ENCODE measurements at places on chromosomes 7 and 10.

DNA sequence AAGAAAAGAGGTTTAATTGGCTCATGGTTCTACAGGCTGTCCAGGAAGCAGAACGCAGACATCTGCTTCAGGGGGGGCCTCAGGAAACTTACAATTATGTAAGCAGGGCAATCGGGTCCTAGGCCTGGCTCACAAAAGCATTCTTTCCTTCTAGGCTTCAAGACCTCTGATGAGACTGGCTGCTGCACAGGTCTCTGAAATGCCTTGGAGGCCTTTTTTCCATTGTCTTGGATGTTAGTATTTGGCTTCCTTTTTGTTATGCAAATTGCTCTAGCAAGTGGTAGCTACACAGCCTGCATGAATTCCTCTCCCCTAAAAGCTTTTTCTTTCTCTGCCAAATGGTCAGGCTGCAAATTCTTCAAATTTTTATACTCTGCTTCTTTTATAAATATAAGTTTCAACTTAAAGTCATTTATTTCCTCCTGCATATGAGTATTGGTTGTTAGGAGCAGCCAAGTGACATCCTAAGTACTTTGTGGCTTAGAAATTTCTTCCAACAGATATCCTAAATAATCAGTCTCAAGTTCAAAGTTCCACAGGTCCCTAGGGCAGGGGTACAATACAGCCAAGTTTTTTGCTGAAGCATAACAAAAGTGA is 83.1 kb upstream of the SEMA3A start:
- DNase-seq: no peak

DNA sequence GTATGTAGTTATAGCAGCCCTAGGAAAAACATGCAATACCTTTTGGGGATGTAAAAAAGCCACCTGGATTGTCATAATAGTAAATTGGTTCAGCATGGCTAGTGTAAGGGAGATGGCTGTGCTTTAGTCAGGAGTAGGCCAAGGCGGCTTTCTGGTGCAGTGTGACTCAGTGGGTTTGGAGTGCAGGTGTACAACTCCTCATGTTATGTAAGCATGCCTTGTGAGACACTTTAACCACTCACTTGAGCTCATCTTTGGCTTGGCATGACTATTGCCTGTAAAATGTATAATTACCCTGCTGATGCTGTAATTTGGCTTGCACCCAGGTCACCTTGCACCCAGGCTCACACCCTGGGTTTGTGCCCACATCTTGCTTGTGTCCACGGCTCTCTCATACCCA is 239.2 kb upstream of the GLI3 start:
- DNase-seq: no peak

- no peak for DNase-seq
Measured at GRCh38 chr10:3048119-3049019, 19.0 kb upstream of the PFKP start.

GRCh38 chr10:43701295-43701694 is 52.6 kb upstream of the ZNF32 start:
- DNase-seq: no peak

DNA sequence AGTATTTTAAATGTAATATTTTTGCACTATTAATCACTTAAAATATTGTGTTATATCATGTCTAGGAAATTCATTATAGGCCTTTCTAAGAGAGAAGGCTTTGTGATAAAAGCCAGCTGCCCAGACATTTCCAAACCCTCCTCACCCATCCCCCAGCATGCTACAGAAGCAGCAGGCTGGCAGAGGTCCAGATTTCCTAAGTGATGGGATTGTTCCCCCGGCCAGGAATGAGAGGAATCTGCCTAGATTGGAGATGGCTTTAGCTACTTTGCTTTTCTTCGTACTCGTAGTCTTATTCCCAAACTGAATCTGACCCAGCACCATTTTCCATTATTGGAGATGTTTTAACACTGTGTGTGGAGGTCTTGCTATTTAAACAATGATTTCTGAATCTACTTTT is 29.4 kb downstream of the CDK14 start:
- no peak for DNase-seq

- DNase-seq: no peak
Measured at GRCh38 chr10:109650228-109650627, 273.1 kb downstream of the XPNPEP1 start.

DNA sequence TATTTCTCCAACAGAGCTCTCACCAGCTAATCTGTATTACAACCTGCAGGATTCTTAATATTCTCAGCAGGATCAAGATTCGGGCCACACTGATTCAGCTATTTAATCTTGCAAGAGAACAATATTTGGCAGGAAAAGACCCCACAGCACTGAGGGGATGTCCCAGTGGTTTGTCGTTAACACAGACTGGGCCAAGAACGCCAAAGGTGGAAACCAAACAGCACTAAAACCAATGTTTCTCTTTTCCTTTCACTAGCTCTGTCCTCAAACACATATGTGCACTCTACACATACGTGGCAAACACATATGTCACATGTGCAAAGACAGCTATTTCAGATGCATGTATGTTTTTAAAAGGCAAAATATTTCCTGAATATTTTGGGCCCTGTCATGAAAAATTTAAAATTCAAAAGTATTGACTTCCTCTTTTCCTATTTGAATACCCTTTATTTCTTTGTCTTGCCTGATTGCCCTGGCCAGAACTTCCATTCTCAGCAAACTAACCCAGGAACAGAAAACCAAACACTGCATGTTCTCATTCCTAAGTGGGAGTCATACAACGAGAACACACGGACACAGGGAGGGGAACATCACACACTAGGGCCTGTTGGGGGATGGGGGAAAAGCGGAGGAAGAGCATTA is 51.7 kb upstream of the NEBL start:
- DNase-seq: no peak

- no peak for DNase-seq
Measured at GRCh38 chr7:95106401-95106800, 199.0 kb downstream of the PPP1R9A start.

- no peak for DNase-seq
Measured at GRCh38 chr10:9860045-9860444, 1157.6 kb upstream of the CELF2 start.

- DNase-seq: no peak
Measured at GRCh38 chr10:113337142-113337541, 215.7 kb upstream of the HABP2 start.

DNA sequence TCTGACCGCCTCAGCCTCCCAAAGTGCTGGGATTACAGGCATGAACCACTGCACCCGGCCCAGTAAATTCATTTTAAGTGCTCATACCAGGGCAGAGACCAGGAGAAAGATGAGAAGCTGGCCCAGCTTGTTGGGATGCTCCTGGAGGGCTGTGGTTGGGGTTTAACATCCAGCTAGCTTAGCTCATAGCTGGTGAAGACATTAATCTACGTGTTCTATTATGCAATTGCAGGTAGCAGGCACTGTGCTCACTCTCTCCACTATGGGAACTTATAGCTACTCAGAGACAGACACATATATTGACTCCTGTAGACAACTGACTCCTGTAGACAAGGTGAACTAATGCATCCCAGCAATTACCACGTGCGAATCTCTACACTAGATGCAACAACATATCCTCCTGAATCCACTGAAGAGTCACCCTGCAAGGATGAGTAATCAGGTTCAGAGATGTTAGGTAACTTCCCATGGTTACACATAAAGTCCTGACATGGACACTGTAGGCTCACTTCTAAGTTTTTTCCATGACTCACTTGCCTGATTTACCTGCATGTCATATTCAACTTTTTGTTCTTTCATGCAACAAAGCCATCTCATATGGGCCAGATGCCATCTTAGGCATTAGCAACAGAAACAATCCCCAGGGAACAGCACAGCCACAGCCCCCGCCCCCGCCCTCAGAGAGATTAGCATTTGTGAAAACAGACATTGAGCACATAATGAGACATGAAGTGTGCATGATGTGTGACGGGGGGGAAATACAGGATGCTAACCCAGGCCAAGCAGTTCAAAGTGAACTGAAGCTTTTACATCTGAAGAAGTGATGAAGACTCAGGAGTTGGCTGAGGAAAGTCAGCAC is 37.2 kb downstream of the ERLIN1 start:
- DNase-seq: no peak

- DNase-seq: no peak
Measured at GRCh38 chr10:98125940-98126631, 8.4 kb upstream of the R3HCC1L start.

DNA sequence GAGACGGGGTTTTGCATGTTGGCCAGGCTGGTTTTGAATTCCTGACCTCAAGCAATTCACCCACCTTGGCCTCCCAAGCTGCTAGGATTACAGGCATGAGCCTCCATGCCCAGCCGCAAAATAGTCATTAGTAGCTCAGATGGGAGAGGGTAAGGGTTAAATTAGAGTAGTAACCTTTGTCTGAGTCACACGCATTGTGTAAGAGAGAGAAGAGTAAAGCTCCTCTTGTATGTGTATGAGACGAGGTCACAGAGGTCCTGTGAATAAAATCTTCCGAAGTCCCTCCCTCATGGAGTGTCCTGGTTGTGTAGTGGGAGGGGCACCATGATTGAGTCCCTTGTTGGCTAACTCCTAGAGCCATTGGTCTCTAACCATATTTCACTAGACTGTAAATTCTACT is 85.2 kb upstream of the CDC14C start:
- DNase-seq: no peak

DNA sequence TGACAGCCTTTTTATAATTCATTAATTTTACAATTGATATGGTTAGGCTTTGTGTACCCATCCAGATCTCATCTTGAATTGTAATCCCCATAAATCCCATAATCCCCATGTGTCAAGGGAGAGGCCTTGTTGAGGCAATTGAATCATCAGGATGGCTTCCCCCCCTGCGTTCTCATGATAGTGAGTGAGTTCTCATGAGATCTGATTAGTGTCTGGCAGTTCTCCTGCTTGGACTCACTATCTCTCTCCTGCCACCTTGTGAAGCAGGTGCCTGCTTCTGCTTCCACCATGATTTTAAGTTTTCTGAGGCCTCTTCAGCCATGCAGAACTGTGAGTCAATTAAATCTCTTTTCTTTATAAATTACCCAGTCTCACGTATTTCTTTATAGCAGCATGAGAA is 165.7 kb upstream of the GNAI1 start:
- DNase-seq: no peak

DNA sequence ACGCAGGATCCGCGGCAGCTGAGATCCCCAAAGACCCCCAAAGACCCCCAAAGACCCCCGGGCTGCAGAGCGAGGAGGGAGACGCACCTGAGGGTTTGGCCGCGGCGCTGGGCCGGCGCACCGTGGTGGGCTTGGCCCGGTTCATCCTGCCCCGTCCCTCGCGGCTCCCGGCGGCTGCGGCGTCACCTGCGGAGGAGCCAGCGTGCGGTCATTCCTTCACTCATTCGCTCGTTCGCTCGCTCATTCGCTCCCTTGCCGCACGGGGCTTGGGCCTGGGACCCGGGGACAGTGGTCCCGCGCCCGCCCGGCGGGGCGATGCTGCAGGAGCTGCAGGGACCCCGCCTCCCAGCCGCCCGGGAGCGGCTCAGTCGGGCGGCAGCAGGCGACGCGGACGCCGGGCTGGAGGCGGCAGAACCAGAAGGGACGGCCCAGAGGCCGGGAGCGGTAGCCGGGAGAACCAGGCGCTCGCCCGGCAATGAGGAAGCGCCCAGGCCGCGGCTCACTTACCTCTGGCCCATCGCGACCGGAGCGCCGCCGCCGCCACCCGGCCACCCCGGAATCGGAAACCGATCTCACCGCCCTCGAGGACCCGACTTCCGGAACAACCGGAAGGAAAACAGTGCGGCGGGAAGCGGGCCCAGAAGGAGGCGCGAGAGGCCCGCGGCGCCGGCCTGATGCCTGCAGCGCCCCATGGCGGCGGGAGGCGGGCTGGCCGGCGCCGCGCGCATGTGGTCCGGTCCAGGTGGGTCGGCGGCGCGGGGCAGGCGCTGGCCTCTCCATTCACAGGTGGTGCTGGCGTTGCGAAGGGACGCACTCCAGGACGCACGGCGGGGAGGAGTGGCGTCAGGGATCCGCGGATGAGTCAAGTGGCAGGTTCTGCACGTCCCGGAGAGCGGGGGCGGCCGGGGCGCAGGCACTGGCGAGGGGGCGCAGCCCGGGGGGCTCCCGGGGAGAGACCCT is at the start of gene INTS1:
INTS1 (minus strand) TSS at position 574 of the 960 bp plus-strand sequence; CDS start at position 145, 429 bp downstream.
- DNase-seq: peak; percentile 88

- peak; percentile 77 for DNase-seq
Measured at GRCh38 chr7:36406156-36406555, 16.5 kb downstream of the ANLN start.

GRCh38 chr10:76422769-76423168 is 991.3 kb downstream of the LRMDA start:
- no peak for DNase-seq

GRCh38 chr10:34761453-34761852 is 53.6 kb downstream of the PARD3 start:
- DNase-seq: no peak

DNA sequence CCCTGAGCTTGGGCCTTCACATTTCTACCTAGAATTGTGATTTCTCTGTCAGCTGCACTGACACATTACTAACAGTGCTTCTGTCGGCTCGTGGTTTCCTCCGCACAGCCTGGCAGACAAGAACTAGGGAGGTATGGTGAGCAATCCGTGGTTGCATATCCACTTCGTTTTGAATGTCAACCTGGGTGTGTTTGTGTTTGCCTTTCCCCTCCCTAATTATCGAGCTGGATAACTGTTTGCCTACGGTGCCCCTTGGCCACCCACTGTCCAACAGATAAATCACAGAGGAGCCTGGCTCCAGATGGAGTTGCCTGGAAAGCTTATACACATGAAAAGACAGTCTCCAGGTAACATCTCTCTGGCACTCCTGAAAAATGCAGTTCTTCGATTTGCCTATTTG is 228.8 kb downstream of the TRIL start:
- no peak for DNase-seq

GRCh38 chr10:75208181-75208580 is 2.4 kb upstream of the VDAC2 start:
- DNase-seq: no peak

- DNase-seq: no peak
Measured at GRCh38 chr7:80275192-80275605, 140.6 kb downstream of the GNAI1 start.

- no peak for DNase-seq
Measured at GRCh38 chr10:35765066-35765527, 123.0 kb upstream of the FZD8 start.

DNA sequence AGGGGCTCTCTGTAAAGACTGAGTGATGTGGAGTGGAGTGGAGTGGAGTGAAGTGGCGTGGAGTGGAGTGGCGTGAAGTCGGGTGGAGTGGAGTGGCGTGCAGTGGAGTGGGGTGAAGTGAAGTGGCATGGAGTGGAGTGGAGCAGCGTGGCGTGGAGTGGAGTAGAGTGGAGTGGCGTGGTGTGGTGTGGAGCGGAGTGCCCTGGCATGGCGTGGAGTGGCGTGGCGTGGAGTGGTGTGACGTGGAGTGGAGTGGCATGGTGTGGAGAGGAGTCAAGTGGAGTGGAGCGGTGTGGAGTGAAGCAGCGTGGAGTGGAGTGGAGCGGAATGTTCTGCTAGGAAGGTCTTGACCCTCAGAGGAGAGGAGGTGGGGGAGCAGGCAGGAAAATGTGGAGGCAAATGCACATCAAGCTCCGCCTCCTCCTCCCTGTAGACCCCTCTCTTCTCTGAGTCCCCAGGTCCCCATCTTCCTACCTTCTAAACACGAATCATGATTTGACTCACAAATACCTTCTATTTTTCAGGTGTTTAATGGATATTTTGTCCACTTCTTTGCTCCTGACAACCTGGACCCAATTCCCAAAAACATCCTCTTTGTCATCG is 19.9 kb downstream of the ITIH2 start:
- no peak for DNase-seq

- no peak for DNase-seq
Measured at GRCh38 chr7:141500608-141501007, 50.6 kb upstream of the AGK start.

Data from nucleus accumbens (tissue), 56 donors.